Endothelial cell of umbilical vein (primary cell): ENCODE measurements at places on chromosomes 5 and 9.

GRCh38 chr5:43497311-43498104 lies 13.8 kb upstream of the TMEM267 start:
- no peak for DNase-seq

- DNase-seq: no peak
Observed at GRCh38 chr9:20754556-20754955, 70.5 kb downstream of the FOCAD start.

- DNase-seq: no peak
Observed at GRCh38 chr5:19802686-19803085, 185.3 kb downstream of the CDH18 start.

DNA sequence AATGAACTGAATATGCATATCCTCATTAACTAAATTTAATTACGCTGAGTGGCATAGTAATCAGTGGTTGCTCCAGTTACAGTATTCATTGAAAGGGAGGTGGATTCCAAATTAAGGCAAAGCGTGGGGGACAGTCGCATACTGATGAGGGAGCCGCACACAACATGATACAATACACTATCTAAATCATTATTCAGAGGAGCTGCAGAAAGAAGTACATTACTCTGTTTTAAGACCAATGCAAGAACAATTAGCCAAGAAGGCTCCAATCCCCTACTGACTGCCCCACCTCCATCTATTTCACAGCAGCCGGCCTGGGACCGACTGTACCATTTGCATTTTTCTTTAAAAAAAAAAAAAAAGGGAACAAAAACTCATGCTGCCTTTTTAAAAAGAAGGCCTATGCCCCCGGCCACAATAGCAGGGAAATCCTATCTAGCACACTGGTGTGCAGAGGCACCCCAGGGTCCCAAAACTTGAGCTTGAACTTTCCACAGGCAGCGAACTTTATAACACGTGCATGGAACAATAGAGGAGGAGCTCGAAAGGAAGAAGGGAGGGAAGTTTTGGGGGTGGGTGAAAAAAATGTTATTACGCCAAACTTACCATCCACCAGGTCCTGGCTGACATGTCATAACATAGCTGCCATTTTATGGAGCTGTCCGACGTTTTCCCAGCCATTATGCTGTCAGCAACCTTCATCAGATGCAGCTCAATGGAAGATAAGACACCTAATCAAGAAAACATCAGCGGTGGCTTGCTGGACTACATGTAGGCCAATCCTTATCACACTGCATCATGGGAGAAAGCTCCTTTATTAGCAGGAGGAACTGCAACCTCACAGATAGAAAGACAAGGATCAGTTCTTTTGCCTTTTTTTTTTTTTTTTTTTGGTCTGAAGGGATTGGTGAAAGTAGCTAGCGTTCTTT lies 161.6 kb downstream of the ZDHHC21 start:
- DNase-seq: no peak

DNA sequence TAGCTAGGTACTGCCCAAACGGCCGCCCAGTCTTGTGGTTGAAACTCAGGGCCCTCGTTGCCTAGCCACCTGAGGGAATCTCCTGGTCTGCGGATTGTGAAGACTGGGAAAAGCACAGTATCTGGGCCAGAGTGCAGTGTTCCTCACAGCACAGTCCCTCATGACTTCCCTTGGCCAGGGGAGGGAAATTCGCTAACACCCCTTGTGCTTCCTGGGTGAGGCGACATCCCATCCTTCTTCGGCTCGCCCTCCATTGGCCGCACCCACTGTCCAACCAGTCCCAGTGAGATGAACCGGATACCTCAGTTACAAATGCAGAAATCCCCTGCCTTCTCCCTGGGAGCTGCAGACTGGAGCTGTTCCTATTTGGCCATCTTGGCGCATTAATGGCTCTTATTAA lies 250.5 kb downstream of the FER start:
- DNase-seq: no peak

DNA sequence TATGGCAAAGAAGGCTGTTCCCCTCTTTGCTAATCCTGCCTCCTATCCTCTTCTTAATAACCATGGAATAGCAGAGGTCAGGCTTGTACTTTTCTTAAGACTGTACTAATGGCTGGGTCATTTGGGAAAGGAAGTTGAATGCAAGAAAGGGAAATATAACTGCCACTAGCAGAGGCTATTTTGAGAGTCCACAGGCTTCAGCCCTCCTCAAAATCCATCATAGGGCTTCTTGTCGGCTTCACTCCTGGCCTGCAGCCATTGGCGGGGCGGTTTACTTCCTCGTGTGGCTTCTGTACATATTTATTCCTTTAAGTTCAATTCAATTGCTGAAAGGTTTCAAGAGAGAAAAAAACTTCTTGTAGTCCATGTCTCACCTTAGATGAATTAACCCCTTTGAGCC lies 2.8 kb upstream of the PARP8 start:
- no peak for DNase-seq

GRCh38 chr9:69980041-69980440 lies 63.6 kb upstream of the MAMDC2 start:
- no peak for DNase-seq

DNA sequence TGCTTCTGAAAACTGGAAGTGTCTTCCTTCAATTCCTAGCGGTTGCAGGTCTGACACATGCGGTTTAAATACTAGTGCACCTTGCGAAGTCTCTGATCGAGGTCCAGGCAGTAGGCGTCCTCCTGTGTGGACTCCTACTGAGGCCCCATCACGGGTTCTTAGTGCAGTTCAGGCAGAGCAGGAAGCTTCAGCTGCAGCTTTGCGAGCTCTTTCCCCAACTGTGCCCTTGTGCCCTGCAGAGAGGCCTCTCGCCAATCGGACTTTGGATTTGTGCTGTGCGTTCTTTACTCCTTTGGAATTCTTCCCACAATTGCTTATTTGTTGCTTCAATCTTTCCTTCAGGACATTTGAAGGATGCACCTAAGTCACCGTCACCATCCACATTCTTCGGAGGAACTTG lies 40.6 kb upstream of the FAM120AOS start:
- DNase-seq: no peak

DNA sequence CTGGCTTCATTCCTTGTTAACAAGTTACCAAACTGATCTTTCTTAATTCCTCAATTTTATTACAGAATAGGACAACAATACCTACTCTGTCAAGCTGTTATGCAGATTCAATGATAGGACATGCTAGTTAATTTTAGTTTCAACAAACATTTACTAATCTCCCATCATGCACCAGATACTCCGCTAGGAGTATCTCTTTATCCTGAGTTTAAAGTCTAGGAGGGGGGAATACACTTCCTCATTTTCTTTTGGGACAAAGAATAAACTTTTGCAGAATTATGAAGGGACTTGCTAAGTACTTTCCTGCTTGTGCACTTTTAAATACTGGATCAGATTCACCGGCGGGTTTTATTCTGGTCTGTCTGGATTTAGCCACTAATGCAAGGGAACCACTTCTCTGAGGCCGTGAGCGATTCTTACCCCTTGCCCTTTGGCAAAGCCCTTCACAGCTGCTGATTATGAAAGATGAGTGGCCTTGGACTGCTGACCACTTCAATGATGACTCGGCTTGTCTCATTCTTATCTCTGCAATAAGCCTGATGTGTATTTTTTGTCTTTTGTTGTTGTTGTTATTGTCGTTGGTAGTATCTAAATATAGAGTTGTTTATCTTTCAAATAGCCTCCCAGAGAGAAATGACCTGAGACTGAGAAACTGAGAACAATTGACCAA lies 73.9 kb downstream of the RMI1 start:
- DNase-seq: no peak

DNA sequence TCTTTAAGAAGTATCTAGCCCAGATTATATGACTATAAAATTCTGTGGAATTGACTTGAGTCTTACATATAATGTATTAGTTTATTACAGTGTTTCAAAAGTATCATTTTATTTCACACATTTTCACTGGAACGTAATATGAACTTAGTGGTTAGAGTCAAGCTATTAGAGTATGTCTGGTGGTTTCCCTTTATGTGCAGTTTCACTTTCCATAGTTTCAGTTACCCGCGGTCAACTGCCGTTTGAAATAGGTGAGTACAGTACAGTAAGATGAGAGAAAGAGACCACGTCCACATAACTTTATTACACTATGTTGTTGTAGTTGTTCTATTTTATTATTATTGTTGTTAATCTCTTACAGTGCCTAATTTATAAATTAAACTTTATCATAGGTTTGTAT lies 50.5 kb downstream of the COMMD10 start:
- DNase-seq: no peak

DNA sequence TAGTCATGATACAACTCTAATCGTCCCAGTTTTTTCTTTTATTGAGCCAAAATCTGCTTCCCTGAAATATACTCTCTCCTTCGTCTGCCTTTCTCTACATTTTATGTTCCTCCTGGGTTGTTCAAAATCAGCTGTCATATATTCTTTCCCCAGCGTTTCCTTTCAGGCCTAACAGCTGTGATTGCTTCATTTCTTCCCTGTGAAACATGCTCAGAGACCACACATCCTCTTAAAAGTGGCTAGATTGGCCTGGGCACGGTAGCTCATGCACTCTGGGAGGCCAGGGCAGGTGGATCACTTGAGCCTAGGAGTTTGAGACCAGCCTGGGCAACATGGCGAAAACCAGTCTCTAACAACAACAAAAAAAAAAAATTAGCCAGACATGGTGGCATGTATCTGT lies 25.1 kb downstream of the NFX1 start:
- DNase-seq: no peak
